Fibroblast of villous mesenchyme (primary cell): ENCODE measurements at places on chromosomes 16 and 17.

DNA sequence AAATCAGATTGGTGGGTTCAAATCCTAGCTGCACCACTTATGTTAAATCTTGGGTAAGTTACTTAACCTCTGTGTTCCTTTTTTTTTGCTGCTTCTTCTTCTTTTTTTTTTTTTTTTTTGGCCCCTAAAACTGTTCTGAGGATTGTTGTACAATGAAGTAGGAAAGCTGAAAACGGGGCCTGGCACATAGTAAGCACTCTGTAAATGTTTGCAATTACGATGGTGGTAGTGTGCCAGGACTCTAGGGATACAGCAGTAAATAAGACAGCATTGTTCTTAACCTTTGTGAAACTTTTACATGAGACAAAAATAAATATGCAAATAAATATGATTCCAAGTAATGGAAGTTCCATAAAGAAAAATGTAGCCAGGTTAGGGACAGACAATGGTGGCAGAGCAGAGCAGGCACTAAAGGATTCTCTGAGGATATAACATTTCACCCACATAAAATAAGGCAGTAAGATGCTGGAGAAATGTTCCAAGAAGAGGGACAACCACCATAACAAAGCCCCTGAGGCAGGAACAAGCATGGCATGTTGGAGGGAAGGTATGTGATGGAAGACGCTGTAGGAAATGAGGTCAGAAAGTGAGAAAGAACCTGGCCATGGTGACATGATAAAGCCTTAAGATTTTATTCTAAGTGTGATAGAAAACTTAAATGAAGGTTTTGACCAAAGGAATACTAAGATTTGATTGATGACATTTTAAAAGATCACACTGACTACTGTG, 127.3 kb downstream of the NLK start:
- DNase-seq = no peak

DNA sequence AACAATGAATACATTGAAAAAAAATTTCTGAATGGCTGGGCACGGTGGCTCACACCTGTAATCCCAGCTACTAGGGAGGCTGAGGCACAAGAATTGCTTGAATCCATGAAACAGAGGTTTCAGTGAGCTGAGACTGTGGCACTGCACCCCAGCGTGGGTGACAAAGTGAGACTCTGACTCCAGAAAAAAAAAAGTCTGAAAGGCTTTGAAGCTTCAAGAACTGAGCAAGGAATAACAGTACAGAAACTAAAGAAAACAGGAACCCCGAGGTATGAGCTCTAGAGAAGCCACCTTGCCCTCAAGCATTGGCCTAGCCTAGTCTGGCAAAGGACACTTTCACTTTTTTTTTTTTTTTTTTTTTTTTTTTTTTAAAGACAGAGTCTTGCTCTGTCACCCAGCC, 45.0 kb downstream of the TEX2 start:
- no peak for DNase-seq

DNA sequence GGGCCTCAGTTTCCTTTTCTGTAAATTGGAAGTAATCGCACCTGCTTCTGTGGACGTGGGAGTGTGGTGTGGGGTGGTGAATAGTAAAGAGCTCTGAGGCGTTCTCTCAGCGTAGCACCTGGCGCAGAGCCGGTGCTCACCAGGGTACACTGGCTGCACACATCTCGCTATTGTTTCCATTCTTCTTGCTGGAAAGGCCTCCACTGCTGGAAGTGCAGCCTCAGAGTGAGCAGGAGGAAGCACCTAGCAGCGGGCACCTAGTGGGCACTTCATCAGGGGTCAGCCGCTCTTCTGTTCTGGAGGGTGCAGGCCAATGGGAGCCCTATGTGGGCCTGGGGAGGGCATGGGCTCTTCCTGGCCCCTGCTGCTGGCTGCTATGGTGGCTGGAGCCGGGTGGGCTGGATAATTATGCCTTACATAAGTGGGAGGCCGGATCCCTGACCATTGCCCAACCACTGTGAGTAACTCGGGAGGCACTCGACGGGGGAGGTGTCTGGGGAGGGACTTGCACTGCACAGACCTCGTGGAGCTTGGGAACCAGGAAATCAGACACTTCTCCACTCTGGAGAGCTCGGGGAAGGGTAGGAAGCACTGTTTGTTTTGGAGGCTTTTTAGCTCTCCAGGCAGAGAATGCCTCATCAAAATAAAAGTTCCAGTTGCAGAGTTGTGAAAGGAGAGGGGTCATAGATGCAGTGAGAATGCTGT, 1.7 kb downstream of the MAP2K3 start:
- DNase-seq = peak; percentile 99

- DNase-seq = no peak
Observed at GRCh38 chr17:64099543-64099942, 30.4 kb downstream of the ERN1 start.

GRCh38 chr17:47227862-47228261, 18.7 kb downstream of the MYL4 start:
- no peak for DNase-seq

DNA sequence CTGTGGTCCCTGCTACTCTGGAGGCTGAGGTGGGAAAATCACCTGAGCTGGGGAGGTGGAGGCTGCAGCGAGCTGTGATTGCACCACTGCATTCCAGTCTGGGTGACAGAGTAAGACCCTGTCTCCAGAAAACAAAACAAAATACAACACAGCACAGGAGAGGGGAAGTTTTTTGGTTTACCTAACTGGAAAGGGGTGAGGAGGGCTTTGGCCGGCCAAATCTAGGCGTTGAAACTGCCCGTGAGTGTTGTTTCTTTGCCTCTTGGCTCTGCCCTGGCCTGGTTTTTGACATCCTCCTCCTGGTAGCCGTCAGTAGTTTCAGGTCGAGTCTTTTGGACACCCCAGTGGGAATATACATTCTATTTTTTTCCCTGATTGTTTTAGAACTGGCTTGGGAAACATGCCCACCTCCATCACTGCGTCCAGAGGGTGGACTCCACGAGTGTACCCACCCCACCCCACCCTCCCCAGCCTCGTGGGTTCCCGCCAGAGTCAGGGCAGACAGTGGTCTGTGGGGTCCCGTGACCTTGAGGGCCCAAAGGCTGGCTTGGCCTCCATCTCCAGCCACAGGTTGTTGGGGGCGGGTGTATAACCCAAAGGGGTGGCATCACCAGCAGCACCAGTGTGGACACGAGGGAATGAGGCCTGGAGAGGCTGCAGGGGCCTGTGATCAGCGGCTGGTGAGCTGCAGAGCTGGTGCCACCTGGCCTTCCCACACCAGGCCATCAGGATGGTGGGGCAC, 42.7 kb downstream of the NT5M start:
- DNase-seq = no peak

GRCh38 chr17:45284176-45285140, 22.6 kb upstream of the SPATA32 start:
- DNase-seq = no peak

GRCh38 chr17:10217916-10218315, 19.5 kb upstream of the GAS7 start:
- DNase-seq = peak; percentile 78
